ENCODE measurements at places on chromosomes 2 and 18.

DNA sequence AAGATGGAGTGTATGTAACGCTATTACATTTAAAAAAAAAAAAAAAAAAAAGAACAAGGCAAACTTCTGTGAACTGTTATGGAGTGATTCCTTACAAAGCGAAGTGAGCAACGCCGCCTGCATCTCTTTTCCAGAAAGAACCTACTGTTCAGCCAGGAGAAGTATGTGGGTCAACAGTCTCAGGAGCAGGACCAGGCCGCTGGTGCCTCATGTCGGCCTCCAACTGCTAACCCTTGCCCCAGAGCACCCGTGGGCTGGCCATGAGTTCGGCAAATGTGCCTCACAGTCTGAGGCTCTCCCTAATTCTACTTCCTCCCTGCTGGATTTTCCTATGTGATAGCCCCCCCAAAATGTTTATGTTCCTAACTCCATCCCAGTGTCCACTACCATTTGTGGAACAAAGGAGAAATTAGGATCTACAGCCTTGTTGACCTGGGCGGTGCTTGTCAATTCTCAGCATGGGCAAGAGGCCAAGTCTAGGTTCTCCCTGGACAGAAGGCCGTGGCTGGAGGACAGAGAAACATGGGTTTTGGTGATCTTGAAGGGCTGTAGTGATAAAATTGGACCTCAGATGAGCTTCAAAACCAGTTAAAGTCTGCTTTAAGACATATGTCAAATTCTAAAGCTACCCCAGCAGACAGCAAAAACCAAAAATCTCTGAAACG, 15.9 kb downstream of the FAM168B start:
- no peak for DNase-seq

DNA sequence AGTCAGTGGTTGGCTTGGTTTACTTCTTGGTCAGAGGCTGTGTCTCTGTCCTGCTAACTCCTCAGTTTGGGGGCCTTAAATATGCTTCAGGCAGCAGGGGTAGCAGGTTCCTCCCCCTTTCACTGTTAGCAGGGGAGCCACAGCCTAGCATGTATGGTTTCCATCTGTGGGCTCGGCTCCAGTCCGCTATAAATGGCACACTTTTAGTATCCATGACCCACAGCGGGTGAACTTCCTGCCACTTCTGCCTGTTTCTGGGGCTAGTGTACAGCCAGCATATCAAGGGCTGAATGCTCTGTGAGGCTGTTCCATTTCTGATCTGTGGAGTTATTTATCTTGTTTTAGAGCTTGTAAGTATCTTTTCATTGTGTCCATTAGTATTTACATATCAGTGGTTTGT, 58.3 kb downstream of the MRPL33 start:
- DNase-seq = no peak

- no peak for DNase-seq
Measured at GRCh38 chr2:8543060-8543382, 138.8 kb upstream of the ID2 start.

DNA sequence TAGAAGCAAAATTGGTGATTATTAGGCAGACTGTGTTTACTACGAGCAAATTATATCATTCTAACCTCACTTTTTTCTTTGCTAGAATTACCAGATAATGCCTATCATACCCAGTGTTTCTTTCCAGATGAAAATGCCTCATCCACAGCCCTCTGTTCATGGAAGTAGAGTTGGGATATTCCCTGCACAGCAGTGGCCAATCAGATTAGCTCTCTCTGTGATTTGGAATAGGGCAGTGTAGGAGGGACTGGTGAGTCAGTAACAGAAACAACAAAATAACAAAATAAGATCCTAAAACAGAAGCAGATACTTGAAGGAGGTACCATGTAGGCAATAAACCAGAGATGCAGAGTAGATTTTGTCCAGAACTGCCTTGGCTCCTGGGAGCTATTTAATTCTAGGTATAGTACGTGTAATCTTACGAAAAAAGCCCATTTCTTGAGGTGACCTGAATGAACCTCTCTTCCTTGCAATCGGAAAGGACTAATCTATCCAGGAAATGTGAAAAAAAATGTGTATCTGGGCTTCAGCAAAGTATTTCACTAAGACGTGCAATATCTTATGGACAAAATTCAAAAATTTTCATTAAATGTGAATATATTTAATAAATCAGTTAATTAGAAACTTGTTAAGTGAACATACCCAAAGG, 18.4 kb upstream of the TMEM17 start:
- no peak for DNase-seq

DNA sequence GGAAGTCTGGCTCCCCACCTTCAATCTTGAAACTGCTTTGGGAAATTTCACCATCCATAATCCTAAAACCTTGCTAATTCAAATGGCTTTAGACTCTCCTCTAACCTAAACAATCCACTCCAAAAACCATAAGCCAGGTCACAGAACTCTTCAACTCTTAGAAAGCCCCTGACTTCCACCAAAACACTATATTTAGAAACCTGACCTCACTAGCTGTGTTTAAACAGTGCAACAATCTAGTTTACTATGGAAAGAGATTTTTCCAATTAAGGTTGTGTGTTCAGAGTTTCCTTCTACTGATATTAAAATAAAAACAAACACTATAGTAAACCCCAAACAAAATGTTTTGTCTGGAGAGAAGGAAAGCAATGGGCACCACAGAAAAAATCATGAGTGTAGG, 308.1 kb downstream of the OSR1 start:
- DNase-seq = no peak

DNA sequence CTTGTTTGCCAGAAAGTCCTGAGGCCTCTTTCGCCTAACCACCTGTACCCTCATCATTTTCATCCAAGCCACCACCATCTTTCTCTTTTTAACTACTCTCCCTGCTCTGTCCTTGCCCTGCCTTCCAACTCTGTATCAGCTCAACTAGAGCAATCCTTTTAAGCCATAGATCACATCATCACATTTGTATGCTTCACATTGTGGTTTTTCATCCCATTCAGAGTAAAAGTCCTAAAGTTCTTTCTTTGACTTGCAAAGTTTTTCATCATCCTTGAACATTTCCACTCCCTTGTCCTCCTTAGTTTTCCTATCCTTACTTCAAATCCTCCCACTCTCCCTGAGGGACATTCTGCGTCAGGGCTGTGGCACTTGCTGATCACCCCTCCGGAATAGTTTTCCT, 73.9 kb downstream of the SLC39A10 start:
- no peak for DNase-seq

DNA sequence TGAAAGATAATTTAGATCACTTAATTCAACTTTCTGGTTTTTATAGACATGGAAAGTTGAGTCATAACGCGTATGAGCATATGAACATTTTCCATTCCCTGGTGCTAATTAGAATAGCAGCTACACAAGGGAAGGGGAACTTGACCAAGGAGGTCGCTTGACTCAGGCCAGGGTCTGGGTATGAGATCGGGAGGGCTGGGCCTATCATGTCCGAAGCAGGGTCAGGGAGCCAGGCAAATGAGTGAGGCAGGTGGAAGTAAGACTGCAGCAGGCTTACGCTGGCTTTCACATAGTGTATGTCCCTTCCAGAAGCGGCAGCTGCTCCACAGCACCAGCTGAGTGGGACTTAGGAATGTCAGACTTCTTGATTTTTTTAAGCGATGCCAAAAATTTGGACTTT, 14.7 kb downstream of the RALB start:
- DNase-seq = no peak

- DNase-seq = no peak
Measured at GRCh38 chr18:48186861-48187260, 222.3 kb downstream of the ZBTB7C start.

- DNase-seq = no peak
Measured at GRCh38 chr2:60925994-60926740, 44.8 kb downstream of the REL start.

GRCh38 chr18:45602926-45603325, 12.3 kb upstream of the SLC14A2 start:
- DNase-seq = no peak

GRCh38 chr2:165456027-165456426, 13.5 kb upstream of the CSRNP3 start:
- DNase-seq = no peak

GRCh38 chr18:53625997-53626599, 598.4 kb downstream of the MBD2 start:
- DNase-seq = no peak

DNA sequence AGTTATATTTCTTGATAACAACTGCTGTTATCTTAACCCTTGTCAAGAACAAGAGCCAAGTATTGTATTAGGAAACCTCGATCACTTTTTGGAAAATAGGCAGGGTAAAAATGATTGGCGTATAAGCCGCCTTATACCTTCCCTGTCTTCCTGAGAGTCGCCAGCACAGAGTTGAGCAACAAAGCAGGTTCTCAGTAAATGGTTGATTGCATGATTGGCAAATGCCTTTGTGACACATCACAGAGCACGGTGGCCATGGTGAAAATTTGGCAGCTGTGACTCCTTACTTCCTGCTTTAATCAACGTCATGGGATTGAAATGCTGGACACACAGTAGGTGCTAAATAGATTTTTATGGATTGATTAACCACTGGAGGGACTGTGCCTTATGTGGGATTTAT, 3.9 kb upstream of the KLHL29 start:
- no peak for DNase-seq

- DNase-seq = peak; percentile 67
Measured at GRCh38 chr2:158664987-158665386, 130.1 kb upstream of the DAPL1 start.

- no peak for DNase-seq
Measured at GRCh38 chr18:21474621-21475020, 125.9 kb downstream of the ESCO1 start.

GRCh38 chr2:99035920-99036319, 99.9 kb upstream of the CRACDL start:
- no peak for DNase-seq

DNA sequence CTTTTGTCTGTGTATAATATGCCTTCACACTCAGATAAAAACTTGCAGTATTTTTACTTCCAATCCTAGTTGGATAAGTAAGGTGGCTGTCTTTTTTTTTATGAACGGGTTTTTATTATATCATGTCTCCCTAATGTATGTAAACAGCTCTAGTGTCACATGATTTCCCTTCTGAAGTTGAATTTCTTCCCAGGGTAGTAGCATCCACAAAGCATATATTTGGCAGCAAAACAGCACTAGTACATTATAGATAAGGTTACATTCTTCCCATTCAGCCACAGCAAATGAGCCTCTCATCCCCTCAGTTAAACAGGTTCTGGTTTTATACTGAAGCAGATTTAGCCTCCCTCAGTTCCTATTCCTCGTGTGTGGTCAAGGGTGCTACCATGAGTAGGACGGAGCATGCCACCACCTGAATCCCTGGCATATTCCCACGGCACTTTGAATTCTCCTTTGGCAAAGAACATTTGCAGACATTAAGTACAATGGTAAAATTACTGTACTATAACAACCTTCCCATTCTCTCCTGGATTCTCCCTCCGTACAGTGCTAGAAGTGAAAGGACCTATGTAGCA, 15.4 kb upstream of the DTNA start:
- no peak for DNase-seq

DNA sequence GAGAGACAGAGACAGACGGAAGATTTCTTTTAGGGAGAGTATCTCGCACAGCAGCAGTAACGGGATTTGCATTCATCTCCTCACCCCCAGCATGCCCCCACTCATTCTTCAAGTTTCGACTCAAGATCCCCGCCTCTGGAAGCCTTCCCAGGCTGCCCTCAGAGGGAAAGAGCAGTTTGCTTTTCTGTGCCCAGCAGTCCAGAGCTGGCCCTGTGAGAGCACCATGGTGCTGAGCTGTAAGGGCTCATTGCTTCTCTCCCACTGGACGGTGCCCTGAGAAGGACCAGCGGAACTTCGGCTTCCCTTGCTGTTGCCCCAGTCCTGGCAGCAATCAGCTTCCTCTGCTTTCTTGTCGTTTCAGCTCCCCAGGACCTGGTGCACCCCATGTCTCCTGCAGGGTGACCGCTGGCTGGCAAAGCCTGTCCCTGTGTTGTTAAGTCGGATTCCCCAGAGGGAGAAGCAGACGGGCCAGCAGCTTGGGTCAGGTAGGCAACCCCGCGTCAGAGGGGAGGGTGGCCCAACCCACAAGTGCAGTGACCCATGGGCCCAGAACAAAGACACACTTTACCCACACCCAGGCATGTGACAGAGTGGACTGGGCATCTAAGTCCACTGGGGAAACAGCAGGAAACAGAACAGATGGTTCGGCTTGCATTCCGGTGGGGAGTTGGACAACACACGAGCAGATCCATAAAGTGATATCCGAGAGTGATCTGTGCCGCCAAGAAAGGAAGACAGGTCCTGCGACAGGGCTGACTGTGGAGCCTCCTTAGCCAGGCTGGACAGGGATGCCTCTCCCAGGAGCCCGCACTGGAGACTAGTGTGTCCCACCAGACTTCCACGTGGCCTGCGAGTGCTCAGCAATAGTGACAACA, 36.6 kb downstream of the TMEM177 start:
- peak; percentile 54 for DNase-seq

GRCh38 chr2:129796225-129796624, 183.2 kb upstream of the RAB6C start:
- no peak for DNase-seq

Measured in cerebellar cortex (tissue), 1 donor.